ENCODE measurements at places on chromosomes 12 and 14.

DNA sequence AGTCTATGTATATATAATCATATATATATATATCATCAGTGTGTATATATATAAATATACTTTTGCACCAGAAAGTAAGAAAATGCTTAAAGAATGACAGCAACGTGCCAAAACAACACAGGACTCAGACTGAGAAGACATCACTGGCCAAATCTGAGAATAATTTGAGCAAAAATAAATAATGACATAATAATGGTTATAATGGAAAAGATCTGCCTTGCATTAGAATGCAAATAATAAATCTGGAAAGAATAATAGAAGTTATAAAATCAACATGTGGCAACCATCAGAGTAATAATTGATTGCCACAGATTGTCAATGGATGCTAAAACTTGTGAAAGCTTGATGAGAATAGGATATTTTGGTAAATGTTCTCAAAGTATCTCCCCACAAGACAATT lies 61.5 kb upstream of the PLEKHG7 start:
- no peak for DNase-seq

DNA sequence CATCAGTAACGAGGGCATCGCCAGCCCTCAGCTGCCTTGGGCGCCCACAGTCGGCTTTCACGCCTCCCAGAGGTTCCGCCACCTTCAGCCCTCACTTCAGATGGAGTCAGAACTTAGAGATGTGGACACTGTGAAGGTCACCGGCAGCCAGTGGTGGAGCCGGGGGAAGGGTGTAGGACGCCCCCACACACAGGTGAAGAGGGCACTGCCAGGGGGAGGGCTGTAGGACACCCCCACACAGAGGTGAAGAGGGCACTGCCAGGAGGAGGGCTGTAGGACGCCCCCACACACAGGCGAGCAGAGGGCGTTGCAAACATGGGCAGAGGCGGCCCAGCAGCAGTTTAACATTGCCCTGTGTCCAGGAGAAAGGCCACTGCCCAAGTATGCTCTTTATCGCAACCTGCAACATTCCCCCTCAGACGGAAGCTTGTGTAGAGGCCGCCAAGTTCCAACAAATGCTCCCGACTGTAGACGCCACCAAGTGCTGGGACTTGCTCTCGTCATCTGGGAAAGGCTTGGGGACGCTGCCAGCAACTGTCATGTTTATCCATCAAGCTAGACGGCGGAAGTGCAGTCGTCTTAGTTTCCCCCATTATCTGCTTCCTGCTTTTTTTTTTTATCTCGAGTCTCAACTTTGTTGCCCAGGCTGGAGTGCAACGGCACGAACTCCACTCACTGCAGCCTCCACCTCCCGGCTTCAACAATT lies 4.9 kb upstream of the ANKLE2 start:
- no peak for DNase-seq

DNA sequence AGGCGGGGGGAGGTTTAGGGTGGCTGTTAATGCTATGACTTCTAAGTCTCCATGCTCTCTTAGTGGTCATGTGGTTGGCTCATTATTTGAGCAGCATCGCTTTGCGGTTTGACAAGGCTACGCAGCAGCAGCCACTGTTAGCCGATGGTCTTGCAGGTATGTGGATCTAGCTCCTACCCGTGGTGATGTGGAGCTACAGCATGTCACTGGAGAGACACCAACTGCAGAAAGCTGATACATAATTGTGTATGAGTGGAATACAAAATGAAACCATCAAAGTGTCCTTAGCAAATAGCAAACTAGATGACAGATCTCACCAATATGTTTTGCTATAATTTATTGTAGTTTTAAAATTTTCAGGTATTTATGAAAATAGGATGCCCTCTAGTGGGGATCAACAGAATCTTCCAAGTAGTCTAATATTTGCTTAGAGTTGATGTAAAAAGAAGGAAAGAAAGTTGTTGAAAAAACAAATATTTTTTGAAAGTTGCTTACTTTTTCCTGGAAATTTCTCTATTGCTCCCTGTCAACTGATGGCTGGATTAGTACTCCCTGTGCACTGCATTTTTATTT lies 94.9 kb downstream of the NAV3 start:
- peak; percentile 34 for DNase-seq

GRCh38 chr12:46409974-46410373 lies 37.4 kb upstream of the SLC38A2 start:
- DNase-seq, result no peak

- peak; percentile 15 for DNase-seq
These were observed 326.8 kb downstream of the PDZRN4 start for GRCh38 chr12:41514907-41515306.
